ENCODE measurements at places on chromosomes 2 and 18.
A peak's percentile ranks its signal among the peaks of the same experiment; 100 is the strongest.

DNA sequence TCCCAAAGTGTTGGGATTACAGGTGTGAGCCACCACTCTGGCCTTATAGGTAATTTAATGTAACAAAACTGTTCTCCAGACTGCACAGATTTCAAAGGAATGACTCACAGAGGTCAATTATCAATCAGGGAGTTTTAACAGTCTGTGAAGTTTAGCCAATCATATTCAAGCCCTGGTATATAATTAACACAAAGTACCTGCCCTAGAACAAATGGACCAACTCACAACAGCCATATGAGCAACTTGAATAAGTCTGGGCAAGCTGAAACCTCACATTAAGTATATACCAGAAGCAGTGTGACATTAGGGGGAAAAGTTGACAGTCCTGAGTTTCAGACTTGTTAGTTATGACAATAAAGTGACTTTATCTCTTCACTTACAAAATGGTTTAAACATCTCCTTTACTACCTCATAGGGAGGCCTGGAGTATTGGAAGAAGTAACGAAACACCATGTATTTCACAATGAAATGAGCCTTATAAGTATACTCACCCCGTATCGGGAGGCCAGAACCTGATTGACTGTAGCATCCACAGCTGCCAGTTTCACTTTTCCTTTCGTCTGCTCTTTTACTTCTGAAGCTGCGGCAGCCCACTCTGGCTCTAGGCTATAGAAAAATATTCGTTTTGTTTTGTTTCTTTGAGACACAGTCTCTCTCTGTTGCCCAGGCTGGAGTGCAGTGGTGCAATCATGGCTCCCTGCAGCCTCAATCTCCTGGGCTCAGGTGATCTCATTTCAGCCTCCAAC is 22.2 kb downstream of the PDIA6 start:
- DNase-seq, result peak; percentile 29

GRCh38 chr2:140639628-140640027 is 1491.2 kb downstream of the LRP1B start:
- DNase-seq, result no peak

DNA sequence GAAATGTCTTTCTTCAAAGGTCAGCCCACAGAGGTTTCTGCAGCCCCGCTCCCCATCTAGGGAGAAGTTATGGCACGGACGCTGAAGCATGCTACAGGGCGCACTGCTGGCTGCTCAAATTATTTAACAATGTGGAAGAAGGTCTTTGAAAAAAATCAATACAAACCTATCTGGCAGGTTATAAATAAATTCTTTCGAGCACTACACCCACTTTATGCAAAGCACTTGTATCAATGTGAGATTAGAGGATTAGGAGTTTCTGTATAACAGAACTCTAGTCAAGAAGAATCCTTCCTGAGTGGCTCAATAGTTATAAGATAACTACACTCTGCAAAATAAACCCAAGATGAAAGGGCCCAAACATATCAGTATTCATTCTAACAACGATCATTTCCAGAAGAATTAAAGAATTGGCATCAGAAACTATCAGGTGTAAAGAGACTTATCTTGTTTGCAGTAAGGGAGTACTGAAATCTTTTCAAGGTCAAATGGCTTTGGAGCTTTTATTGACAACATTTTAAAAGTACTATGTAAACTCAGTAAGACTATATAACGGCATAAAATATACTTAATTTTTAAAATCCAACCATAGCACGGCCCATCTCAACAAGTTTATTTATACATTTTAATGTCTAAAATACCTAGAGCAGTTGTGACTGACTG is 103.0 kb upstream of the DNMT3A start:
- DNase-seq, result no peak

DNA sequence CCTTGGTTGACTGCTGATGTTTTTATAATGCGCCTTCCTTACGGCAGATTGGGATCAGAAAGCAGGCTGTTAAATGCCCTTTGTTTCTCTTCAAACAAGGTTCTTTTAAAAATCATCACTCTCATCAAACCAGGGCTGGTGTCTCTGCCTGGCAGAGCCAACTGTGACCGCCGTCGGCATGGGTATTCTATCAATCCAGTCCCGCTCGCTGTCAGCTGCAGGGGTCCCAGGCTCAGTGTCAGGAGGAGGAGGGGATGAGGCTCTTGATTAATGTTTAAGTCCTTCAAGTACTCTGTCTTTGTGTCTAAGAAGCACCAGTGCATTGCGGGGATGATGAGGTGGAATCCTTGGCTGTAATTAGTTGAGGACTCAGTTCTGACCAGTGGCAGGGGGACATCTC is 348.1 kb downstream of the RNF144A start:
- no peak for DNase-seq

DNA sequence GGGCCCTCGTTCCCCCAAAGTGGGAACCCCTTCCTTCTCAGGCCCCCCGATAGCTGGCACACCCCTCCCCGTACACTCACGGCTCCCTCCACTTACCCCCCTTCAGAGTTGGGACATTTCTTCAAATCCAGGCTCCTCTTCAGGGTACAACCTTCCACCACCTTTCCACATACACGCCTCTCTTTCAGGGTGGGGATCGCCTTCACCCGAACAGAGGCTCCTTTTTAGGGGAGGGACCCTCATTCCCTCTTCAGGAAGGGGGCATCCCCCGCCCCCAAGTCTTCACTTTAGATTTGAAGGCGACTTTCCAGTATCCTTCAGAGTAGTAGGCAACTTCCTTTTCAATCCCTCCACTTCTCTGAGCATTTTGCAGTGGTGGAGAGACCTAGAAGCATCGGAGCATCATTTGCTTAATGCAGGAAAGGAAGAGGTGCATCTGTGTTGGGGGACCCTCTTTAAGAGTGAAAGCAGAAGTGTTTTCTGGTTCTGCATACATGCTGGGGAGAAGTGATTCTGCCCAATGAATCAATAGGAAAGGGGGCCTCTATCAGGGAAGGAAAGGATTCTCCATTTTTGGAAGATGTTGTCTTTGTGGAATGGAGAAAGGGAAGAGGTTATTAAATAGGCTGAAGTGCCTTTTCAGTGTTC is 845 bp downstream of the EML4 start:
- DNase-seq, result no peak

- no peak for DNase-seq
Measured at GRCh38 chr2:226066391-226066790, 666.9 kb downstream of the NYAP2 start.

DNA sequence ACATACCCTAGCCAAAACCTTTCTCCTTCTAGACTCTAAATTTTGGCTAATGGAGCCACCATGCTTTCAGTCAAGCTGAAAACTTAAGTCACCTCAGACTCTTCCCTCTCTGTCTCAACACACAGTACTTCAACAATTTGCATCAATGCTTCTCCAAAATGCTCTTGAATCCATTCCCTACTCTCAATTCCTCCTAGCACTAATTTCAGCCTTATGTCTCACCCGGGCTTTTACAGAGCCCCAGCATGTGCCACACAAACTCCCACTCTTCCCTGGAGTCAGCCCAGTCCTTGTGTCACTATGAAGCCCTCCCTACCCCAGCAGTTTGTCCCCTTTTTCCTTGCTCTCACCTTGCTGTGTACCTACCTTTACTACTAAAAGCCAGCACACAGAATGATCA is 38.7 kb downstream of the AAK1 start:
- no peak for DNase-seq

GRCh38 chr2:126241411-126241810 is 414.5 kb upstream of the GYPC start:
- DNase-seq, result no peak
